ENCODE measurements at places on chromosomes 3 and 15.

GRCh38 chr3:129583289-129583688, 23.2 kb downstream of the PLXND1 start:
- DNase-seq: no peak

DNA sequence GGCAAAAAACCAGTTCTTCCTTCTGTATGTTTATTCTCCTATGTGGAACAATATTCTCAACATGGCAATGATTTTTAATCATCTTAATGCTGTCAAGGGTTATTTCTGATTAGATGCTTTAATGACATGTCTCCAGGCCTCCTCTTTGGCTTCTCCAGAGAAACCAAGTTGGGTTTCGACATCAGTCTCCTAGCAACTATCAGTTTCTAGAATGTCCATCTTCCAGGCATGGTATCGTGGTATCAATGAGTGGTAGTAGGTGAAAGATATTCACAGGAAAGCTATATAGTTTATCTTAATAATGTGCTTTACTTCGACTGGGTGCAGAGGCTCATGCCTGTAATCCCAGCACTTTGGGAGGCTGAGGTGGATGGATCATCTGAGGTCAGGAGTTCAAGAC, 128.5 kb downstream of the C3orf70 start:
- no peak for DNase-seq

- DNase-seq: no peak
Measured at GRCh38 chr3:195004512-195005250, 266.3 kb downstream of the XXYLT1 start.

DNA sequence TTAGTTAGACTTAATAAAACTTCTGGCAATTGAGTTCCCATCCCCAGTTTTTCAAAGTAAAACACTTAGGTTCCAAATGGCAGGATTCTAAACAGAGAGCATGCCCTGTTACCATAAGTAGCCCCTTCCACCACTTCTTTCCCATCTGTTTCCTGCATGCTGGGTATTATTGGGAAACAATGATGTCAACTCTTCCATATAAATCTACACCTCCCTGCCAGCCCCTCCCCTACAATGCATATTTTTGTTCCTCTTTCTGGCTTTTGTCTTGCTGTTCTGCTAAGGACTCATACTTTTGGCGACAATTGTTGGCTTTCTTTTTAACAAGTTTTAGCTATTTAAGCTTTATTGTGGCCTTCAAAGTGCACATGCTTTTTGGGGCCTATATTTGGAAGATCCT, 11.1 kb downstream of the ARHGAP31 start:
- no peak for DNase-seq

- no peak for DNase-seq
Measured at GRCh38 chr15:90873488-90873997, 5.2 kb downstream of the FURIN start.

- DNase-seq: no peak
Measured at GRCh38 chr15:99368743-99369142, 117.5 kb downstream of the LRRC28 start.

DNA sequence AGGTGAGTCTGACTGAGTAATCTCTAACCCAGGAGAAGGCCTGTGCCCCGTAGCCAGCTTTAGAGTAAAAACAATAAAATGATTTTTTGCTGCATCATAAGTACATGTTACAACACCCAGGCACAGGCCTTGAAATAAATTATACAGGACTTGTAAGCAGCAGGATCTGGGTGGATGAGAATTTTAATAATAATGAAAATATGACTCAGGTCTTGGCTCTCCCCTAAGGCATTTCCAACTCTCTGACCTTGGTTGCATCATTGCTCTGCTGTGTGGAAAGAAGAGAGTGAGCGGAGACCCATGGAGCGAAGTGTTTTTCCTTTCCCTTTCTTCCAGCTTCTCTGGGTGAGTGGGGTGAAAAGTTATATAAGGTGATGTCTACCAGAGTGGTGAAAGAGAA, 44.6 kb downstream of the EOMES start:
- no peak for DNase-seq

DNA sequence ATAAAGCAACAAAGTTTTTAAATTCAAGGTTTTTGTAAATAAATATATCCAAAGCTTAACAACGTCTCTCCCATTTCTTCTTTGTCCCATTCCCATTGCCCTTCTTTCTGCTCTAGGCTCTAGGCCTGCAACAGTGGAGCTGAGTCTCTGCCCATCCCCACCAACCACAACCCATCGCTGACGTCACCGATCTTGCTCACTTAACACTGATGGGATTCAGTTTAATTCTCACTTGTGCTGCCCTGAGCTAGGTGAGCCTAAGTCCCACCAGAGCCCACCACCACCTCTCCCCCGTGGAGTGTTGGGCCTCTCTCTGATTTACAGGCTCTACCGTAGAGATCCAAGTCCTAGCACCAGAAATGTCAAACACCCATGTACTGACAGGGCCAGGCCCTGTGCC, 61.3 kb upstream of the RAB6B start:
- DNase-seq: no peak

DNA sequence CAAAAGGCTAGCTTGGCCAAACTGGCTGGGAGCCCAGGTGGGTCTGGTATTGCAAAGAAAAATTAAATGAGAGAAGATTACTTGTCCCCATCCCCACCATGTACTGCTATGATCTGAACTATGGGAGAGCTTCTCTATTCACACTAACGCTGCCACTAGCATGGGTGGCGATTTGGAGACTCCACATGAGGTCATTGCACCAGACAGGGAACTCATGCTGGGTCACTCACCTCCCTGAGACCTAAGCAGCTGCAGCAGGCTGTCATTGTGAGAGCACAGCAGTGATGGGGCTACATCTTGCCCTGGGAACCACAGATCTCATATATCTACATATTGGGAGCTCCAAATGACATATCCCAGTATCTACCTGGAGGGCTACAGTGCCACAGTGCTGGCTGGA, 36.3 kb upstream of the NECTIN3 start:
- DNase-seq: no peak

DNA sequence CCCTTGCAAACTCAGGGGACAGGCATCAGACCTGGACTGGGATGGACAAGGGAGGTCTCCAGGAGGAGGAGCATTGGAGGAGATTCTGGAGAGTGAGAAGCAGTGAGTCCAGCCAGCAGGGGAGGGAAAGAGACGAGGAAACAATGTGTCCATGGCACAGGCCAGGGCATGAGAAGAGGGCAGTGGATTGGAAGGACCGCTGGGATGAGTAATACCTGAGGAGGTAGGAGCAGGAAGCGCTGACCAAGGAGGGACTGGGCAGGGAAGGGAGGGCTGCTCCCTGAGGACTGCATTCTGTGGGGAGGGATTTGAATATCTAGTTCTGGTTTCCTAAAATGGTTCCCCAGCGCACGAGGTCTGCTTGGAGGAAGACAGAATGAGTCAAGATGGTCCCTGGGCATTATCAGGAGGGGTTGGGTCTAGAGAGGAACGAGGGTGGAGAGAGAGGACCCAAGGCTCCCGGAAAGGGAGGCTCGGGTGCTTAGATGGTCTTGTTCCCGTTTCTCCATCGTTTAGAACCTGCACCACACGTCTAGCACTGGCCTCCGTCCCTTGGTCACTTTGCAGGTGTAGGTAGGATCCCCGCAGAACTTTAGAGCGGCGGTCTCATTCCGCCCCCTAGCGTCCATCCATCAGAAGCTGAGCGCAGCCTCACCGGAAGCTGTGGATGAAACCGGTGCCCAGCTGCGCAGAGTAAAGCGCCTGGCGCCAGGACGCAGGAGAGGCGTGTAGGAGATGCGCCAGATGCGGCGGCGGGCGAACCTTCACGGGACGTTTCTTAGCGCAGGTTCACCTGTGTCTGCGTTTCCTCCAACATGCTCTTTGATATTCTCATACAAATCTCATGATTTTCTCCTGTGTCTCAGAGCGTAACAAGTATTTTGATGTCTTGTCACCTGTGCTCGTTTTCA, 190.7 kb upstream of the NDN start:
- no peak for DNase-seq

DNA sequence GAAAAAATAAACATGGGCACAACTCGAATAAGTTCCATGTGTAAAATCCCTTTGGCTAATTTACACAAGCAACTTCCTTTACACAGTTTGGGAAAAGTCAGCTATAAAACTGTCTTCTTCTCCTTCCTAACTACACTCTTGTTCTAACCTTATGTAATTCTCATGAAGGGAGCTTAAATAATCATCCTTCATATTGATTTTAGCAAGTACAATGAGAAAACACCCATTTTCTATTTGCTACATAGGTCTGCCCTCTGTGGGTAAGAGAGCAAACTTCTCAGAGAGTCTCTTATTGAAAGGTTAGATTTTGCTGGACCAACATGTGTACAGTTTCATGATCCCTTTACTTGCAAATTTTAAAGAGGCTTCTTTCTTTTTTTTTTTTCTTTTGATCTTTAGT, 398.5 kb downstream of the ROBO1 start:
- no peak for DNase-seq

- DNase-seq: no peak
Measured at GRCh38 chr3:48430708-48431101, 819 bp upstream of the PLXNB1 start.

All from T-helper 17 cell (primary cell).